ENCODE measurements at places on chromosomes 7 and 10. TPM values are rescaled to one million over a fixed set of nuclear protein-coding genes. Genes with fewer than 3 reads are reported as not detected.

GRCh38 chr7:4014346-4015050 lies 667.6 kb upstream of the FOXK1 start:
- DNase-seq, result no peak

Gene SGCE
- 58.1 TPM for total RNA-seq

Gene RBM20
- 4.6 TPM for total RNA-seq

Gene H2AZ2
- total RNA-seq, result 92.3 TPM

- no peak for DNase-seq
Measured at GRCh38 chr10:18607503-18608378, 43.6 kb downstream of the NSUN6 start.

GRCh38 chr7:51471210-51471980 lies 154.8 kb upstream of the COBL start:
- DNase-seq, result no peak

Gene KCNMA1
- total RNA-seq, result 20.6 TPM

Data from mesenteric fat pad (tissue), 1 donor.